ENCODE measurements at places on chromosomes 7 and 10.
A peak's percentile ranks its signal among the peaks of the same experiment; 100 is the strongest.

- no peak for DNase-seq
Measured at GRCh38 chr7:151427705-151428377, 12.1 kb downstream of the CRYGN start.

DNA sequence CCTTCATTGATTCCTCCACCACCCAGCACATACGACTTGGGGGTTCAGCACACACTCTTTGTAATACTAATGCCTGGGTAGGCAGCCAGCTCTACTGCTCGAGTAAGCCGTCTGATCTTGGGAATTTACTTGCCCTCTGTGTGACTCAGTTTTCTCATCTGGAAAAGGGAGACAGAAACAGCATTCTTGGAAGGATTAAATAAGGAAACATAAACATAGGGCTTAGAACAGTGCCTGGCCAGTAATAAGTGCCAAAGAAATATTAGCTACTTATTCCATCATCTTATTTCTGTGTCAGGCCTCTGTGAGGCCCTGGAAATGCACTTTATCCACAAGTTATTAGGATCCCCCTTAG, 130.1 kb downstream of the TNS3 start:
- no peak for DNase-seq

DNA sequence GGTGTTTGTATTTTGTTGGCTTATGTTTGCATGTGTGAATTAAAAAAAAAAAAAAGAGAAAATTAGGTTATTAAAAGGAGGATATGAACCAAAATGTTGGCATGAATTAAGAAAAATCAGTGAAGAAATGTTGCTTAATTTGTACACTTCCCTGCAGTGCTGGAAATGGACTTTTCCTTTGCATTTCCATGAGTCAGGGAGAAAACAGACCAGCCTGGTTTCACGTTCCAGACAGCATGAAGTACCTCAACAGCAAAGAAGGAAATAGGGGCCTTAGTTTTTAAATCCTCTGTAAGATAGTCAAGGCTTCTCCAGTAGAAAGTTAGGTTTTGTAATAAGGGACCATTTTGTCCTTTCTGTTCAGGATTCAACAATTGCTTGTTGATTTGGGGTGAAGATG, 159.7 kb downstream of the CELF2 start:
- DNase-seq: no peak

- peak; percentile 48 for DNase-seq
Measured at GRCh38 chr10:90969947-90970673, 49.2 kb upstream of the ANKRD1 start.

DNA sequence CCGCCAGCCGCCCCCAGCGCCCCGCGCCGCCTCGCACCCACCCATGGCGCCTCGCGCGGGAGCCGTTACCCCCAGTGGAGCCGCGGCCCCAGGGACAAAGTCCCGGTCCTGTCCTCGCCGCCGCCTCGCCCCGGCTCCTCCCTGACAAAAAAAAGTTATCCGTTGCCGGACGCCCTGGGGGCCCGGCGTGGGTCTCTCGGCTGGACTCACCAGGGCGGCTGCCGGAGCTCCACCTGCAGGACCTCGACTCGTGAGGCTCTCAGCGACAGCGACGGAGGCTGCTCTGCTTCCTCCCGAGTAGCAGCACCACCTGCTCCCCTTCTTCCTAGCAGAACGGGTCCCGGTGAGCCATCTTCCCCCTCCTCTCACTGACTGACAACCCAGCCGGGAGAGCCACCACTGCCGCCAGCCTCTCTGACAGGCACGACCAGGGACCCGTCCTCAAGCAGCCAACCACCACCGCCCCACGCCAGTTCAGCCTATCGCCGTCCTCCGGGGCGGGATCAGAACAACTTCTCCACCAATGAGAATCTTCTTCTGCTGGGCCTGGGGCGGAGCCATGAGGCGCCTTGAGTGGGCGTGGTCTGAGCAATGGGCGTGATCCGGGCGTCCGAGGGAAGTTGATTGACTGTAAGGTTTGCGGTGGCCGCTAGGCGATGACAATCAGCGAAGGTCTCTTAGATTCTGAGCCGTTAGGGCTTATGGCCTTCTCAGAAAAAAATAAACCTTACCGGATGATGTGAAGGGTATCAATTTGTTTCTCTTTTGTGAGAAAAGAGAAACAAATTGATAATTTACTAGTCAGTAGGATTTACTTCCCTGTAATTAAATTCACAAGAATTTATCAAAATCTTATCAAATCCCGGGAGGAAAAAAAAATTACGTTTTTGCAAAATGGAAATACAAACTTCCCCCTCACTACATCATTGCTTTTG, at the start of gene HYCC1:
TSS of gene HYCC1 (minus strand) at position 416 of the 935 bp plus-strand sequence. CDS start 23,019 bp downstream, outside the sequence.
- peak; percentile 98 for DNase-seq

GRCh38 chr10:30439931-30440330, 5.9 kb downstream of the MAP3K8 start:
- DNase-seq: no peak

DNA sequence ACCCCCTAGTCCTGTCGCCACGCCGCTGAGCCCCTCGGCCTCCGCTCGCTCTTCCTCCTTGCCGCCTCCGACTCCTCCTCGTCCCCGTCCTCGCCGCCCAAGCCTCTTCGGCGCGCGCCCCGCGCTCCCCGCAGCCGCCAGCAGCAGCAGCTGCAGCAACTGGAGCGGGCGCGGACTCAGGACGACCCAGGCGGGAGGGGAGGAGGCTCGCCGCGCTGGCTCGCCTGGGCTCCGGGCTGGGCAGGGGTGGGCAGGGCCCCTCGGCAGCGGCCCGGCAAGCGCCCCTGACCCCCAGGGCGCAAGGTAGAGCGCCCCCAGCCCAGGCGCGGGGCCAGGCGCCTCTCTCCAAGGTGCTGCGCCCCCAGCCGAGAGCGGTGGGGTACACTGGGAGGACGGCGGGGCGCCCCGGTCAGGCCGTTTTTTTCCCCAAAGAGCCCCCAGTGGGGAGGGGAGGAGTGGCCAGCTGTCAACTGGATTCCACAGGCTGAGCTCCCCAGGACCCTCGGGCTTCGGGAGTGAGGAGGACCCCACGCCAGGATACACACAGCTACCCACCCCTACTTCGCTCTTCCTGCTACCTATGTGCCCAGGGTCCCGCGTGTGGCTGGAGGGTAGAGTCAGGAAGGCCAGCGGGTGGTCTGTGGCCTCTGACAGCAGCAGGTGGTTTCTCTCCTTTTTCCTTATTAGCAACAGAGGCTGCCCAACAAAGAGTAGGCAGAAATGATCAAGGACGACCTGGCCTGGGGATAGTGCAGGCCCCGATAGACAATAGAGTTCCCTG, 903 bp upstream of the KCNMA1 start:
- peak; percentile 57 for DNase-seq

DNA sequence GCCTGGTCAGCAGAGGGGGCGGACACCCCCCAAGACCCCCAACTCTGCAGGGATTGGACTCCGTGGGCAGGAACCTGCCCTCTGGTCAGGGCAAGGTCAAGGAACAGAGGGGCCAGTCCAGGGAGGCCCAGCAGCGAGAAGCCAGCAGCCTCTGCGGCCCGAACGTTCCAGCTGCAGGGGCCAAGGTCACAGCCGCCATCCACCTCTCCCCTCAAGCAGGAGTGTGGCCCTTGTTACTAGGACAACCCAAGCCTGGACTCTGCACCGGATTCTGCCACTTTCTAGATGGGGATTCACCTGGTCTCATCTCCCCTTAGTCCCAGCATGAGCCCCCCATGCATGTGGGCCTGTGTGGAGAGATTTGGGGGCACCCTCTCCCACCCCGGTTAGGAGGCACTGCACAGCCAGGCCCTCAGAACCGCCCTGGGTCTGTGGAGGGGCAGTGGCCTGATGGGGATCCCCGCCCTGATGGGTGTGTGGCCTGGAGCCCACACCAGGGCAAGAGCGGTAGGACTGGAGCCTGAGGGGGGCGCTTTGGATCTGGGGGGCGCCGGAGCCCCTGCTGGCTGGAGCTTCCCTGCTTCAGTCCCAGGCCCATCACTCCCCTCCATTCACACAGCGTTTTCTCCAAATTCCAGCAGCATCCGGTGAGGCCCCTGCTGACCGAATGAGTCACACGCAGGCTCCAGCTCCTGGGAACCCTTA, 18.1 kb downstream of the ADGRA1 start:
- no peak for DNase-seq

DNA sequence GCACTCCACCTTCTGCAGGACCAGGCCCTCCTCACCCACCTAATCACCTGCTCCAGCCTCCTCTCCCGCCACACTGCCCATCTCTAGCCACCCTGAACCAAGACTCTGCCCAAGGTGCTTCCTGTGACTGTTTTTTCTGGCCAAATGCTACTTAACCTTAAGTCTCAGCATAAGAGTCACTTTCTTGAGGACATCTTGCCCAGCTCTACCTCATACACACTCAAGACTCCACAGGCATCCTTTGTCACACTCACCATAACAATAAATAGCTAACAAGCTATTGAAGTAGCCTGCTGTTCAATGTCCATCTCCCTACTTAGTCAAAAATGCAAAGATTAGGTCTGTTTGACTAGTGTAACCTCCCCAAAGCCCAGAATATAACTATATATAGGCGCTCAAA, 455.4 kb upstream of the NFE2L3 start:
- DNase-seq: no peak

GRCh38 chr10:110269374-110270318, 35.1 kb downstream of the SMNDC1 start:
- no peak for DNase-seq

DNA sequence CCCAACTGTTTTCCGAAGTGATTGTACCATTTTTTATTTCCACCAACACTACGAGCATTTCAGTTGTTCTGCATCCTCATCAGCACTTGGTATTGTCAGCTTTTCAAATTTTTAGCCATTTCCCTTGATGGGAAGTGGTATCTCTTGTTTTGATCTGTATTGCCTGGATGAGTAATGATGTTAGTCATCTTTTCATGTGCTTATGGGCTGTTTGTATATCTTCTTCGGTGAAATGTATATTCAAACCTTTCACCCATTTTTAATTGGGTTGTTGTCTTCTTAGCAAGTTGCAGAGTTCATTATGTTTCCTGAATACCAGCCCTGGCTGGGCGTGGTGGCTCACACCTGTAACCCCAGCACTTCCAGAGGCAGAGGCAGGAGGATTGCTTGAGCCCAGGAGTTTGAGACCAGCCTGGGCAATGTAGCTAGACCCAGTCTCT, 22.1 kb downstream of the CLIP2 start:
- peak; percentile 82 for DNase-seq

DNA sequence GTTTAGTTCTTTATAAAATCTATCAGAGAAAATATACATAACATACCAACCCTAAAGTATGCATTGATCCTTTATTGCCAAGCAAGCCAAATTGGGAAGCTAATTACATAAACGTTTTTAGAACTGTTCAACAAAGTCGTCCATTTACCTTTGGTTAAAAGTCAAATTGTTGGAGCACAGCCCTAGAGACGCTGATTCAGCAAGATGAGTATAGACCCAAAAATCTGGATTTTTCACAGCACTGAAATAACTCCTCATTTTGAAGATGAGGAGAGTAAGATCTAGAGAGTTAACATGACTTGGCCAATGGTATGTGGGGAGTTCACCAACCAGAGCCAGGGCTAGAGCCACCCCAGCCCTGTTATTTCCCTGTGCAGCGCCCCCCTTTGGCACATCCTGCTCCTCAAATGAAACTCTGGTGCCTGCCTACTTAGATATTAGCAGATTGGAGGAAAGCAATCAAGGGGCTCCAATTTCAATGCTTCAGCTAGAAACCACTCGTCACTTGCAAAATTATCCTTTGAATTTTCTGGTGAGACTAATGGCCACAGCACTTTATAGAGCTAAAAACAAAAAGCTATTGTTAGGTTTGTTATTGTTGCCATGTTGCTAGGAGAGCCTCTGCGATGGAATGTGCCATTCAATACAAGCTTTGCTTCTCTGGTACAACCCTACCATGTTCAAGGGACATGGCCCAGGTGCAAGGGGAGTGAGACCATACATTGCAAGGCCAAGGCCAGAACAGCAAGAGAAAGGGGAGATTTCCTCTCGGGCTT, 132.6 kb upstream of the ZEB1 start:
- DNase-seq: peak; percentile 53

GRCh38 chr10:131860806-131861440, 39.9 kb upstream of the PPP2R2D start:
- no peak for DNase-seq

DNA sequence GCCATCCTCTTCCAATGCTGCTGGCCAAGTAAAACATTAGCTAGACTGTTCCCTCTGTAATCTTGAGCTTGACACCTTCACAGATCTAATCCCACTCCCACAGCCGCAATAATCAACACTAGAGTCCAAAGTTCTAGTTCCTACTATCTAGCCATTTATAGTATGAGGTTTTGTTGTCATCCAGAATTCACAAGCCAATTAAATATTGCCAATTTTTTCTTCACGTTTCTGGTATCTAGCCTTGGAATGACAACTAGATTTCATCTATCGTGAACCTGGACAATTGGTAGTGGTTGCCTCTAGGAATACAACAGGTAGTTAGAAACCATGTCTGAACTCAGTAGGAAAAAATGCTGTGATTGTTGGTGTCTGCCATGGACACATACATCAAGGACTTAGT, 10.4 kb downstream of the WASL start:
- no peak for DNase-seq

- no peak for DNase-seq
Measured at GRCh38 chr7:22216832-22217475, 140.0 kb downstream of the RAPGEF5 start.

GRCh38 chr10:71888623-71889387, 37.8 kb upstream of the PSAP start:
- peak; percentile 78 for DNase-seq

GRCh38 chr7:6496842-6497636, 49.3 kb upstream of the DAGLB start:
- DNase-seq: peak; percentile 23

DNA sequence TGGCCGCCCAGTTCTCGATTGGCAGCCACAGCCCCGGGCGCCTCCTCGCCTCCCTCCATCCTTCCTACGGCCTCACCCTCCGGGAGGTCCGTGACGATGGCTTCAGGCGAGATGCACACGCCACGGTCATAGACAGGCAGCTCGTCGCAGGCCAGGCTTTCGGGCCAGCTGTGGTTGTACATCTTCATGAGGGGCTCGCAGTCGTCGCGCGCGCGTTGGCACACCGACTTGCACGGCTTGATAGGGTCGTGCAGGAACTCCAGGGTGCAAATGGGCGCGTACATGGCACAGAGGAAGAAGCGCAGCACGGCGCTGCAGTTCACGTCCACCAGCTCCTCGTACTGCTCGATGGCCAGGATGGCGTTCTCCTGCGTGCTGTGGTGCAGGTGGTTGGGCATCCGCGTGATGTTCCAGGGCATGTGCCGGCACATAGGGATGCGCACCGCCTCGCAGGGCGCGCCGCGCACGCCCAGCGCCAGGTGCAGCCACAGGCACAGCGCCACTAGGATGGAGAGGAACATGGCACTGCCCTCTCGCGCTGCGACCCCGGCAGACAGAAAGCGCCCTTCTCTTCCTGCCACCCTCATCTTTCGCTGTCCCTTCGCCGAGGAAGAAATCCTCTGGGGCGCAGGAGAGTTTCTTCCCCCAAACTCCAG, 472 bp downstream of the SFRP4 start:
- peak; percentile 14 for DNase-seq

- no peak for DNase-seq
Measured at GRCh38 chr10:106189292-106189691, 975.2 kb downstream of the SORCS1 start.

GRCh38 chr10:88725798-88726197, 19.7 kb downstream of the LIPK start:
- no peak for DNase-seq

Measured in mammary epithelial cell (primary cell).